ENCODE measurements at places on chromosomes 5 and 9. TPM values are rescaled to one million over a fixed set of nuclear protein-coding genes. Genes with fewer than 3 reads are reported as not detected.

DNA sequence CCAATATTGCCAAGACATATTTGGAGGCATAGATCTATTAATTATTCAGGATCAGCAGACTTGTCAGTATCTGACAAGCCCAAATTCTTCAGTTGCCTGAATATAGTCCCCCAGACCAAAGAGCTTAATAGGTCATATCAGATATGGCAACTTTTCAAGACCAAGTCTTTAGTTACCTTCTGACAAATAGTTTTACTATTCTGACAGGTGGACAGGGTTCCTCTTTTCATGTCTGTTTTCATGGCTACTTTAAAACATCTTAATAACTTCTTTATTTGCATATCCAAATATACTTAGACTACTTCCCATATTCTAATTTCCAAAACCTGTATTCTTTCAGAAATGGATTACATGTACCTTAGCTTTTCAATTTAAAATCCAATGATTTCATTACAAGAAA lies 65.4 kb downstream of the AUH start:
- DNase-seq, result no peak

DNA sequence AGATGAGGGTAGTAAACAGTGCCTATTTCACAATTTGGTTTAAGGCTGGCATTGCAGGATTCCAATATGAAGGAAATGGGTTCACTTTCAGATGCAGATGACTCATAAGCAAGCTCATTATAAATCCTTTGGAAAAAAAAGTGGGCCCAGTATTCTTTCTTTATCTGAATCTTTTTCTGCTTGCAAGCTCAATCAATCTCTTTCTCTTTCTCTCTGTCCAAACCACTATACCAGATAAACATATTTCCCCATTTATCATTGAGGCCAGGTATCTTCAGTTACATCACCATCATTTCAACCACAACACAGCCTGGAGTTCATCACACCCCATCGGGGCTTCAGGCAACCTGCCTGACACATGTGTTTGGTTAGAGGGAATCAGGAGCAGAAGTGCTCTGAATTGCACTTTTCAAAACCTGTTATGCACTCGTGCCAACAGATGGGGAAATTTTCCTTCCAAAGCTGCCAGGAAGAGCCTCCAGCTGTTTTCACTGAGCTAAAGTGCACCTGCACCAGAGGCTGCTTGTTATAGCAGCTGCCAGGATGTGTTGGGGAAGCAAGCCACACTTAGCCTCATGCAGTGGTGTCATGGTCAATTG lies 30.0 kb upstream of the MAMDC2 start:
- no peak for DNase-seq

TRIM14 gene
- 1.5 TPM for polyA plus RNA-seq

DNA sequence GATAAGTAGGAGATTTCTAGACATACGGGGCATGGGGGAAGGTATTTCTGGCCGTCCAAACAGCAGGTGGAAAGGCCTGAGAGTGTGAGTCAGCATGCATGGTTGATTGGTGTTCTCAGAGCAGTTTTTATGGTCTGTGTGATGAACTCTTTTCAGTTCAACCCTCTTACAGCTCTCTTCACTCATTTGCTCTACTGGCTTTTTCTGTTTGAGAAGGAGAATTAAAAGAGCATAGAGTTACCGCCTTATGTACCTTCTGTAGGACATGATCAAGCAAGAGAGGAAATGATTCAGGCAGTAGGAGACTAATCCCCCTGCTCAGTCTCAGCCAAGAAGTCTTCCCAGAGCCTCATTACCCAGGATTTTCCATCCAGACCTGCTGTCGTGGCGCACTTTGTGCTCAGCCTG lies 92.4 kb downstream of the PRDM6 start:
- no peak for DNase-seq

- no peak for DNase-seq
Measured at GRCh38 chr9:33791117-33791516, 4.2 kb upstream of the PRSS3 start.
